ENCODE measurements at places on chromosomes 4 and X. TPM values are rescaled to one million over a fixed set of nuclear protein-coding genes. Genes with fewer than 3 reads are reported as not detected.

Gene DMP1
- not detected for total RNA-seq

Gene ATP1B4
- not detected for total RNA-seq

Gene TSPAN7
- 38.1 TPM for total RNA-seq

Gene ANOS1
- total RNA-seq = 0.22 TPM

Gene CXCL1
- 36.3 TPM for total RNA-seq

Gene RNF128
- under 0.01 TPM for total RNA-seq

Gene FRMD7
- not detected for total RNA-seq

Gene RXFP1
- not detected for total RNA-seq

Gene CLTRN
- total RNA-seq = not detected

Gene H2BW1
- not detected for total RNA-seq

Gene MGAT4D
- not detected for total RNA-seq

Gene GLUD2
- 0.79 TPM for total RNA-seq

Gene DEFB131A
- total RNA-seq = not detected

Gene HTN1
- total RNA-seq = not detected

Gene F8A3
- total RNA-seq = 0.44 TPM

Gene GLA
- total RNA-seq = 19.2 TPM

Gene C4orf50
- total RNA-seq = under 0.01 TPM

Gene LUZP4
- total RNA-seq = not detected

Gene NSD2
- total RNA-seq = 32.7 TPM

Gene ADH5
- total RNA-seq = 36.7 TPM

DNA sequence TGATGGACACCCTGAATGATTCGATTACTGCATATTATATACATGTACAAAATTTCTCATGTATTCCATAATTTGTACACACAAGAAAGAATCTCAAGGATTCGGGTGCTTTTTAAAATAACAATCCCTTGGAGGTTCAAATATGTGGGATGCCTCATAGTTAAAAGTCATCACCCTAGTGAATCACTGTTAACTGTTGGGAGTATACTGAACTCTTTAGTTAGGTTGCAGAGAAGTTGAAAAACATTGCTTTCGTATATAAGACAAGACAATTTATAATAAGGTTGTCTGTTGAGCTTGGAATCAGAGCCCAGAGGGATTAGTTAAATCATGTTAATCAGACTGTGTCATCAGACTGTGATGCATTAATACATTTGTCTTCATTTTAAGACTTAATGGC lies 15.6 kb downstream of the DCK start:
- DNase-seq = no peak

DNA sequence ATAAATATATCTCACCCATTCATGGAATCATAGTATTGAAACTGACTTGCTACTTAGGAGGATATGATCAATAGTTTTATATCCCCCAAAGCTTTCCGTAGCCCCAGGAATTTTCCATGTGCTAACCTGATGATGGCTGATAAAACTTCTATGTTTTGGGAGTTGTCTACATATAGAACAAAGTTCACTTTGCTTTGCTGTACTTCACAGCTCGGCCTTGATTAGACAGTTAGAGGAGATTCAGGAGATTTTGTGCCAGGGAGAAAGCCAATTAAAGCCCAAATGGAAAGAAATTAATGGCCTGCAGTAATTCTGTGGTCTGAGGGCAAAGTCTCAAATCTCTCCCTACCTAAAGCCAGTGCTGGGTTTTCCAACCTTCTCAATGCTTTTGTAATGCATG lies 114.9 kb upstream of the SLC34A2 start:
- DNase-seq = no peak

- no peak for DNase-seq
These were observed 80.4 kb downstream of the ZFX start for GRCh38 chrX:24229976-24230375.

DNA sequence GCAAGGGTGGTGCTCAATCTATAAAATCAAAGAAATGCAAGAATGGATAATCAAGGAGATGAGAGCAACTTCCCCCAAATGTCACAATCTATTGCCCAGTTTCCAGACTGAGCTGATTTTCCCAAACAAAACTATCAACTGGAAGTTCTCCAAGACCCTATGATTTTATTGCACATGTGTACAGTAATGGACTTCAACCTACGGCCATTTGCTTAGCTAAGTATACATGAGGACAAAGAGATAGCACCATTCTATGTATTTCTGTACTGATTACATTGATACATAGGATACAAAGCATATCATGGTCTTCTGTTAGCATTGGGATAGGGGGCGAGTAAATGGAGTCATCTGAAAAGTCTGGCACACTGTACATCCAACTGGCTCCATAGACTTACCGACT lies 407.8 kb downstream of the GABRG1 start:
- DNase-seq = no peak

- DNase-seq = peak; percentile 1
These were observed 274.6 kb downstream of the RPA4 start for GRCh38 chrX:97158269-97158668.

- DNase-seq = no peak
These were observed 142.5 kb downstream of the RASL11B start for GRCh38 chr4:53004497-53005148.

- no peak for DNase-seq
These were observed 107.6 kb upstream of the SMIM10 start for GRCh38 chrX:134883137-134883700.

GRCh38 chrX:17689971-17690409 lies 47.3 kb upstream of the SCML1 start:
- DNase-seq = peak; percentile 68

GRCh38 chr4:109801895-109802319 lies at the start of gene CFI:
Gene CFI (minus strand): TSS chr4:109801999. CDS start chr4:109801971, 28 bp downstream.
- peak; percentile 78 for DNase-seq

DNA sequence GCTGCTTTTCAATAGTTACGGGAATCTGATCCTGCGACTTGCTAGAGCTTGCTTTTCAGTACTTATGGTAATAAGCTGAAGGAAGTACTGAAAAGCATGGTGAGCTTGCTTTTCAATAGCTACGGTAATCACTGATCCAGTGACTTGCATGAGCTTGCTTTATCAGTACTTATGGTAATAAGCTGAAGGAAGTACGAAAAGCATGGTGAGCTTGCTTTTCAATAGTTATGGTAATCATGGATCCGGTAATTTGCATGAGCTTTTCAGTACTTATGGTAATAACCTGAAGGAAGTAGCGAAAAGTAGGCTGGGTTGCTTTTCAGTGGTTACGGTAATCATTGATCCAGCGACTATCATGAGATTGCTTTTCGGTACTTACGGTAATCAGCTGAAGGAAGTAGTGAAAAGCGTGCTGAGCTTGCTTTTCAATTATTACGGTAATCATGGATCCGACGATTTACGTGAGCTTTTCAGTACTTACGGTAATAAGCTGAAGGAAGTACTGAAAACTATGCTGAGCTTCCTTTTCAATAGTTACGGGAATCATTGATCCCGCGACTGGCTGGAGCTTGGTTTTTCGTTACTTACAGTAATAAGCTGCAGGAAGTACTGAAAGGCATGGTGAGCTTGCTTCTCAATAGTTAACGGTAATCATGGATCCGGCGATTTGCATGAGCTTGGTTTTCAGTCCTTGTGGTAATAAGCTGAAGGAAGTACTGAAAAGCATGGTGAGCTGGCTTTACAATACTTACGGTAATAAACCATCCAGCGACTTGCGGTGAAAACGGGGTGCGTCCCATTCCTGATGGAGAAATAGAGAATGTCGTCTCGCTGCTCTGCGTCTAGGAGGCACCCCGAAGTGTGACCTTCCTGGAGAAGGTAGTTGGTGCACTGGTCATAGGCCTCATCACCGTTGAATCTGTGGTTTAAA lies 6.5 kb downstream of the CRLF2 start:
- peak; percentile 82 for DNase-seq

DNA sequence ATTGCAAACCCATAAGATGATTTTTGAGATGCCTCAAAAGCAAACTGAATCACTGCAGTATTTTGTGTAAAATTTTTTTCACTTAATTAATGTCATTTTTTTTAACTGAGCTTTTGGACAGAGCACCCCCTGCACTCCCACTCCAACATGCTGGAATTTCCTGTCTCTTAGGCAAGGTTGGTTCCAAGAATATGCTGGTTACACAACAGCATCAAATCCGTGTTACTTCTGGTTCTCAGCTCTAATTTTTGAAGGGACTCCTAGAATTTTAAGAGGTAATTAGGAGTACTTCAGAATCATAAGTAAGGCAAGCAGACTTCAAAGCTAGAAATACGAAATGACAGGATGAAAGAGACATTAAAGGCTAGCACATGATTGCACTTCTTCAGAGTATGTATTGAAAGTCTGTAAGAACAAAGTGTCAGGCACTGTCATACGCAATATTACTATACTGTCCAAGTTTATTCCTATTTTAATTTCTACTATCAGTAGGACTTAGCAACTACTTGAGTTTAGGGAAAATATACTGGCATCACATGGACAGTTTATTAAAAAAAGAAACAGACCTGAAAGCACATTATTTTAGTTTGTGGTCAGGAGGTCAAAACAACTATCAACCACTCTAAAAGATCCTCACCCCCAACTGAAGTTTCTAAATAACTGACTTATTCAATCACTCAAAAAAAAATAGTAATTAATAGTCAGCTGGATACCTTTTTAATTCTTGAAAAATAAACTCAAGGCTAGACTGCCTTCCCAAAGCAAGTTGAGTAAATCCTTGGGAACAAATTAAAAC lies 1.6 kb upstream of the JCHAIN start:
- DNase-seq = no peak

- DNase-seq = no peak
These were observed 38.4 kb downstream of the SPARCL1 start for GRCh38 chr4:87490664-87491369.

DNA sequence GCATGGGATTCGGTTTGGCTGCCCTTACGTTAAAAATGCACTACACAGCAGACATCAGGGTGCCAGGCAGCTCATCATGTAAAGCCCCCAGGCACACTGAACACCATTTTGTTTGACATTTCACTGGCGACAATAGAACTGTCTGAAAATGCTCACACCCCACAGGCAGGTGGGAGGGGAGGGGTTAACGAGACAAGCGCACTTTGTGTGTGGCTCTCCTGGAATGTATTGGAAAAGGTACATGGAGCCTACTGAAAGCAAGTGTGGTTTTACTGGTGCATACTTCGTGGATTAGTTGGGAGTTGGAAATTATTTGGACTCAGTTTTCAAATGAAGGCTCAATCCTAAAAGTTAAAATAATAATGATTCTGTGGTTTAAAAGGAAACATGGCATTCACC lies 31.6 kb upstream of the PPARGC1A start:
- no peak for DNase-seq

GRCh38 chrX:81286608-81287007 lies 84.7 kb downstream of the SH3BGRL start:
- no peak for DNase-seq

GRCh38 chrX:153925387-153925738 lies 701 bp downstream of the ARHGAP4 start:
- no peak for DNase-seq

GRCh38 chr4:16075975-16076757 lies 7.7 kb downstream of the PROM1 start:
- DNase-seq = no peak

DNA sequence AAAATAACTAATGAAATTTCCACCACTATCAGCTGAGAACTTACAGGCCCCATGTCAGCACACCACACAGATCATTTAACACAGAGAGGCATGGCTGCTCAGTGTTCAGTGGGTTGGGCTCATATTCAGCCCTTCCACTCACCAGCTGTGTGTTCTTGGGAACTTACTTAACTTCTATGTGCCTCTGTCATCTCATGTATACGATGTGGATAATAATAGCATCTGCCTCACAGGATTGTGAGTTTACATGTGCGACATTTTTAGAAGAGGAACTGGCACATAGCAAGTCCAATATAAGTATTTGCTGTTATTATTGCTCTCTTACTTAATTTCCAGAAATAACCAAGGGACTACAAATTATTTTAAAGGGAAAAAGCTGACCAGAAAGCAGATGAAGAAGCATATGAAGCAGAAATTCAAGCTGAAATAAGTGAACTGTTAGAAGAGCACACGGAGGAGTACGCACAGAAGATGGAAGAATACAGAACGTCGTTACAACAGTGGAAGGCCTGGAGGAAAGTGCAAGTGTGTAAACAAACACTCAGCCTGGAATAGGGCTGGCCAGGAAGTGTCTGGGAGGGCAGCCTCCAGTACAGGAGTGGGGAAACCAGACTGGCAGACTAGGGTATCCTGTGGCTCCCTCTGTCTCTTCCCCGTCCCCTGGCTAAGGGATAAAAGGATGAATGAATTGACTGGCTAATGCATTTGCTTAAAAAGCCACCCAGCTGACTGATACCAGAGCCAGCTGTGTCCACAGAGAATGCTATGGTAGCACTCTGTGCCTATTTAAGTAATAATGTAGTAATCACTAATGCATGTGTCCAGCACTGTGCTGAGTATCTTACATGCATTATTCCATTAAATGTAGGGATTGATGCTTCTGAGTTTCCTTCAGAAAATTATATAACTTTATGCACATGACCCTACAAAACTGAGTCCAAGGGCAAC lies 67.1 kb downstream of the CC2D2A start:
- DNase-seq = peak; percentile 17

GRCh38 chr4:123790681-123791080 lies 394.1 kb downstream of the SPRY1 start:
- DNase-seq = no peak

GRCh38 chr4:155693015-155693663 lies 26.5 kb downstream of the GUCY1A1 start:
- DNase-seq = no peak

DNA sequence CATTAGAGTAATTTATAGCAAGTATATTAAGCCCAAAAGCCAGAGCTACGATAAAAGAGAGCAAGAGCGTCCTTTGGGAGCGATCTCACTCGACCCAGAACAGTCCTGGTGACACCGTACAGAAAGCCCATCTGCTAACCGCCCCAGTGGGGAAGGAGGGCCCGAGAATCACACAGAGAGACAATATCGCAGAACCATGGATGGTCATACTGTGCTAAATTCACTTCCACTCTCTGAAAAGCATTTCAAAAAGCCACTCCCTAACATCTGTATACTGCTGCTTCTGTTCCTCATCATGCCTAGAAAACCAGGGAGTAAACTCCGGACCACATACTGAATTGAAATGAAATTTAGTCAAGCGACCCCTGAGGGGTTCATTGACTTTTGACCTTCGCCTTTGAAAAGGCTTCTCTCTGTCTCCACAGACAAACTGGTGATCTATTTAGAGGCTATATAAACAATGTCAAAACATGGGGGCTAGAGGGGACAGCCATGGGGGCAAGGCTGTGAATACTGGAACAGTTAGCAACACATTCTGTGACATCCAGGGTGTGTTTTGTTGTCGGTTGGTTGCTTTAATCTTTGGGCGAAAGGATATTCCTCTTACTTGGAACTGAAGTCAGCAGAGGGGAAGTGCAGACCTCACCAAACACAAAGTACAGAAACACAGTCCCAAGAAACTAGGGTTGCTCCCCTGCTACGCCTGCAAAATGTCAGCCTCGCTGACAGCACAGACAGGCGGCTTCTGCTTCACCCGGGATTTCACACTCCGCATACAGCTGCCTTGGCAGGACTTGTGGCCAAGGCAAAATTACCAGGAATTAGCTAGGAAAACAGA lies 129.0 kb upstream of the RASGEF1B start:
- no peak for DNase-seq

GRCh38 chr4:126028876-126029275 lies 714.1 kb downstream of the FAT4 start:
- no peak for DNase-seq

DNA sequence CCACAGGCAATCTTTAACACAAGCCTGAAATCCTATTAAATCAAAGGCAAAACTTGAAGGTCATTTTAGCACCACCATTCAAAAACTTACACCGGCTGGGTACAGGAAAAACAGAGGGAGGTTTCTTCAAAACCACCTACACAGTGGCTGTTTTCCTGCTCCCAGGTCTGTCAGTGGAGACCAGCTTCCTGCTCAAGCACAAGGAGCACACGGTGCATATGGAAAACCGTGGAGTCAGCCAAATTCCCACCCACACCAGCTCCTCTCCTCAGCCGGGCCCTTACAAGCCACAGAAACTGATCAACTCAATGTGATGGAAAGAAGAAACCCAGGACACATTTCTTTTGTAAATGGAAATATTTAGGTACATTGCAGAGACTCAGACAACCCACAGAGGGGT lies 14.3 kb upstream of the FAM241A start:
- peak; percentile 23 for DNase-seq
